ENCODE measurements at places on chromosomes 3 and 15.
A peak's percentile ranks its signal among the peaks of the same experiment; 100 is the strongest.

- DNase-seq, result no peak
Observed at GRCh38 chr3:127953091-127954035, 38.3 kb downstream of the KBTBD12 start.

GRCh38 chr3:159144891-159145290 is 343.0 kb downstream of the MFSD1 start:
- DNase-seq, result no peak

DNA sequence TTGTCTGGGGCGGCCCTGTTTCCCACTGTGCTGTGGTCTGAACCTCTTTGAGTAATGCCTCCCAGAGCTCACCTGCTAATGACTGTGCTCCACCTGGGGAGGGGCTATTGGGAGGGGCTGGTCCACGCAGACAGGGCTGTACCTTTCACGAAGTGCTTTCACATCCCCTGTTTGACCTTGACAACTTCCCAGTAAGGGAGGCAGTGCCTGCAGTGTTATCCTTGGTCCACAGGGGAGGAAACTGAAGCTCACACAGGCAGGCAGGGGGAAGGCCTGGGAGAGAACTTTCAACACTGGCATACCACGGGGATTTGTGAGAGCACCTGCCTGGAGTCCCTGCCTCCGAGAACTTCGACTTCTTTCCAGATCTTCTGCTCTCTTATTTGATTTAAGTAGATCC is 91.2 kb downstream of the CACNA1D start:
- no peak for DNase-seq

GRCh38 chr3:47034868-47035489 is 55.5 kb downstream of the NBEAL2 start:
- DNase-seq, result no peak

DNA sequence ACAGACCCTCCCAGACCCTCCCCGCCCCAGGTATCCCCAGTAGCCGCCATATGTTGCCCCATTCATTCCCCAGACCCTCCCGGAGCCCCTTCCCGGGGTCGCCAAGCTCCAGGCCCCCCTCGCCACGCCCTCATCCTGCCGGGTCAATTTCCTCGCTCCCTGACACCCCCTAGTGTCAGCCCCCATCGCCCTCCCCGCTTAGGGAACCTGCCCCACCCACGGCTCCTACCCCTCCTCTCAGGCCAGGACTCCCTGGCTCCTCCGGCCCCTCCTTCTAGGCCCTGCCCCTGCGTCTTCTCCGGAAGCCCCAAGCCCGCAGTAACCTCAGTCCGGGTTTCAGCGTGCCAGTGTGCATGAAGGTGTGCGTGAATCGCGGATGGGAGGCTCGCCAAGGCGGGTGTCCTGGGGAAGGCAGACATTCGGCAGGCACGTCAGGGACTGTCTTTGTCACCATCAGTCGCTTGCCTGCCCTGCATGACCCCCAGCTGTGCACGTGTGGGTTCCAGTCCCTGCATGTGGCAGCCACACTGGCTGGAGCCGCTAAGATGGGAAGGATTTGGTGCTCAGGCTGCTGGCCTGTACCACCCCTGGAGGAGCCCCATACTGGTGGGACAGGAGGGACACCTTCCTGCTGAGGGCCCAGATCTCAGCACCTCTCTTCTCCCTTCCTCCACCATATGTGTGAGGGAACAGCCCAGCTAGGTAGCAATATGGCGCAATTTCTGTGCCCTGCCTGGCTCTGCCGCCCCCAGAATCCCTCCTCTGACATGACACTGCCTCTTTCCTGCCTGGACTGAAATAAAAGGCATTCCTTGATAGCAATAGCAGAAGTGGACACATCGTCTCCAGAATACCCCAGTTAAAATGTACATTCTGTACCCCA is 693 bp downstream of the DISP2 start:
- peak; percentile 17 for DNase-seq

DNA sequence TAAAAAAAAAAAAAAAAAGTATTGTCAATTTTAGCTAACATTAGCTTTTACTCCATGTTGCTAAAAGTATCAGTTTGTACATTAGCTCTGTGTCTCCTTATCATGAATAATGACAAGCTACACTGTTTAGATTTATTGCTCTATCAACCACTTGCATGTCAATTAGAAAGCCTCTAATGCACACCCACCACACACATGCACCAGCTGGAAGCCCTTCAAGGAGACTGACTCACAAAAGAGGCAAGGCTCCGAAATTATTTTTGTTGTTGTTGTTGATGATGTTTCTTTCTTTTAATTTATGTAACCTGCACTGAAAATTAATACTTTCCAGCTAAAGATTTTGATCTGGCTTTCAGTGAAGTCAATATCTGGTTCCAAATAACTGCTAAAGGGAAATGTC is 71.5 kb downstream of the ETFA start:
- DNase-seq, result no peak

DNA sequence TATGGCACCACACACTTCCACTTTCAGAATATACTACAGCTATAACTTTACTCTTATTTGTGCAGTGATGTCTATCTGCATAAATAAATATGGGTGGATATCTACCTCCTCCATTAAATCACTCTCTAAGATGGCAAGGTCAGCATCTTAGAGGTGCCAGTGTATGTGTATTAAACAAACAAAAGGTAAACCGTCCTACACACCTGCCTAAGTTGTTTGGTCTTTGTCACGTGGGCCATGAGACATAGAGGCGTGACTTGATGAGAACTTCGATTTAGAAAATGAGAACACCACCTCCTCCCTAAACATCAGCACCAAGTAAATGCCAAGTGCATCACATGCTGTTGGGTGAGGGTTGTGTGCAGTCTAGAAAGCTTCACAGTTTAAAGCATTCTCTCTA is 310.6 kb downstream of the GRM7 start:
- DNase-seq, result no peak

DNA sequence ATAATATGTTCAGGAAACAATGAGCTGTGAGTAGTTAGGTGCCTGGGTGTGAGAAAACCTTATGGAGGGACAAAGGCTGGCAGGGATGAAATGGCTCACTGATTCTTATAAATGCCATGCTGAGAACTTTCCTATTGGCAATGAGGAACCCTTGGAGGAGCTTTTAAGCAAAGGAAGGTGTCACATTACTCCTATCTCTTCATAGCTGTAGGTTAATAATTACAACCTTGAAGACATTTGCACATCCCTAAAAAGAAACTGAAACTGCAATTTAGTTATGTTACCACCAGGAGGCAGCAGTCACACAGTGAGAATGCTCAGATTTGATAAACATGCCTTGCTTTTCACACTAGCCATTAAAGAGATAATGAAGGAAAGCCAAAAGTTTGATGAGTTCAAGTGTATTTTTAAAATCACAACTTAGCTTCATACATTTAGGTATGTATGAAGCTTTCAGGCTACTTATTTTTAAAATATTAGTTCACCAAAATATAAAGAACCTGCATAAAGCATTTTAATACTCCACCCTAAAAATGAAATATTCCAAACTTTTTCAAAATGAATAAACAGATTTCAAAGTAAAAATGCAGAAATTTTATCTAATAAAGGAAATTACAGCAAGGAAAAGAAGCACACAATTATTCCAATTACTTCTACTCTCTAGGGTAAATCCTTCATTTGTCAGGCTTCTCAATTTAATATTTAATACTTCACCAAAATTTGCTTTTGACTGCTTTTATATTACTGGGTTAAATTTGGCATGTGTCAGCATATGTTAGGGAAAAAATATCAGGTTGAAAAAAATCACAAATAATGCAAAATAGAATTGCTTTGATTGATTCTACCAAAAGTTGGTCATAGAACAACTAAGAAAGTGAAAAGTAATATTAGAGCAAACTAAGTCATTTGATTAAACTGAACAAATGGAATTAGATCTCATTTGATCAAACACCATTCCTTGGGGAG is 136.9 kb upstream of the SLC2A2 start:
- no peak for DNase-seq

DNA sequence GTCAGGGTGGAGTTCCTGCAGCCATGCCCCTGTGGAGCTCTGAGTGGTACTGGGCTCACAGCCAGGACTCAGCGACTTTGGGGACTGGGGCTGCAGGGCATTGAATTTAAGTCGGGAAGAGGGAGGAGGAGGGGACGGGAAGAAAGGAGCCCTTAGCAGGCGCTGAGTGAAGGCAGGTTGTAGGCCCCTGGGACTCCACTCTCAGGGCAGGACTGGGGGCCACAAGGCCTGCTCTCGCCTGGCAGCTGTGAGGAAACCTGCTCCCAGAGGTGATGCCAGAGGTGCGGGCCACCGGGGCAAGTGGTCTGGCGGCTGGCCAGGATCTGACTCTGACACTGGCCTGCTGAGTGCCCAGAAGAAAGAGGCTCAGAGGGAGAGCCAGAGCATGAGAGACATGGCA is 73.5 kb downstream of the EPHB3 start:
- DNase-seq, result no peak

DNA sequence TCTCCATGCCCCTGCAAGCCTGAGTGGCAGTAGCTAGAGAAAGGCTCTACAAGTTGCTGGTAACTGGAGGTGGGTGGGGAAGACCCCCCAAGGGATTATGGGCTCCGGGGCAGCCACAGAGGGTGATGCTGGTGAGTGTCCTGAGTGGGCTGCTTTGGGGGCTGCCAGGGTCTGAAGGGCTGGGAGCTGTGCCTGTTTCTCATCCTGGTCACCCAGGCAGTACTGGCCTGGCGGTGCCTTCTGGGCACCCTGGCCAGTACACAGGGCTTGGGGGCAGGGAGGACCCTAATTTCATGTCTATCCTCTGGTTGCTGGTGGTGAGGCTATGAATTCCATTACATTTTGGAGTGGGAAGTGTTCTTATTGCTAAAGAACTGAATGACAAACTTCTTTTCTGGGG is 46.1 kb upstream of the GATM start:
- no peak for DNase-seq

DNA sequence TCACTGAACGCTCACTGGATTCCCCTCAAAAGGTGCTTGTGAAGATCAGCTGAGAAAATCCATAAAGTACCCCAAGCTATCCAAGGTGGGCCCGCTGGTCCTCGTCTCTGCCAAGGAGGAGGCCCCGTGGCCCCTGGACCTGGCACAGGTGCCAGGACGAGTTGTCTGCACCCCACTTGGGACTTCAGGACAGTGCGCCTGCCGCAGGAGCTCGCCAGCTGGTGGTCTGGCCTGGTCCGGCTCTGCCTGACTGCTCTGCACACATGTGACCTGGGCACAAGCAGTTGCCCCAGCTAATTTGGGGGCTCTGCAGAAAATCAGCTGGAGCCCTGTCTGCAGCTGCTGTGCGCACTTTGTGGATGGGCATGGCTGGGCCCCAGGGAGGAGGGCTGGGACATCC is 159.9 kb downstream of the NSMCE3 start:
- no peak for DNase-seq

DNA sequence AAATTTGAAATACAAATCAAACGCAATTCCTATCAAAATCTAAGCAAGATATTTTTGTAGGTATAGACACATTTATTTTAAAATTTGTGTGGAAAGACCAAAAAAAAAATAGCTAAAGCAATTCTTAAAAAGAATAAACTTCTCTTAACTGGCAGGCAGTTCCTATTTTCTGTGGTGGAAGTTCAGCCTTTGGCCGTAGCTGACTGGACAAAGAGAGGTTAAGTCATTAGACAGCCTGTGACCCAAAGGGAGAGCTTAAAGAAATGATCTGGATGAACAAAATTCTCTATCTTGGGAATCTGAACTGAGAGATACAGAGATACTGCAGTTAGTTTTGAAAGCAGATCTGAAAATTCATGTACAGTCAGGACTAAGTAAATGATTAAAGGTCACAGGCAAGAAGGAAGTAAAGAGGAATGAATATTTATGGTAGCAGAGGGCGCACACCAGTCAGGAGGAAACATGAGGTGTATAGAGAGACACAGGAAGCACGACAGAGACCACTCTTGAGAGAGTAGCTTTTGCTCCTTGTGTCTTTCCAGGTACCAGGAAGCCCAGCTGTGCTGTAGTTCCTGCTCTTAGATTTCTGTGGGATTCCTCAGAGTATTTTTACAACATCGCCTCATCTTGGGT is 57.5 kb downstream of the TPRG1 start:
- DNase-seq, result no peak

DNA sequence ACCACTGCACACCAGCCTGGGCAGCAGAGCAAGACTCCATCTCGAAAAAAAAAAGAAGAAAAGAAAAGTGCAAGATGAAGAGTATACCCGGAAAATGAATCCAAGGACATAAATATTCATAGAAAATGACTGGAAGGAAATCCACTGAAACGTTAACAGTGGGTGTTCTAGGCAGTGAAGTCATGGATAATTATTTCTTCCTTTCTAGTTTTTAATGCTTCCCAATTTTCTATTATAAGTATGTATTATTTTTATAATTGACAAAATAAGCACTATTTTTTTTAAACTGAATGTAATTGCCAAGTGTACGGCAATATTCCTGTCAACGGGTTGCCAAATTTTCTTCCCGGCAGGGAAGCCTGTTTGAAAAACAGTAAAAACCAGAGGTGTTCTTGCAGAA is 37.4 kb upstream of the MGLL start:
- DNase-seq, result no peak

DNA sequence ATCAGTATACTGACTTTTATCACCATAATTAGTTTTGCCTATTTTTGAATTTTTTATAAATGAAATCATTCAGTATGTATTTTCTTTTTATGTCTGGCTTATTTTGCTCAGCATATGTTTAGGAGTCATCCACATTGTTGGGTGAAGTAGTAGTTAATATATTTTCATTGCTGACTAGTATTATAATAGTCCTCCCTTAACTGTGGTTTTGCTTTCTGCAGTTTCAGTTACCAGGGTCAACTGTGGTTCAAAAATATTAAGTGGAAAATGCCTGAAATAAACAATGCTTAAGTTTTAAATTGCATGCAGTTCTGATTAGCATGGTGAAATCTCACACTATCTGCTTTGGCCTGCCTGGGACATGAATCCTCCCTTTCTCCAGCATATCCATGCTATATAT is 39.5 kb upstream of the PRR23C start:
- DNase-seq, result no peak

DNA sequence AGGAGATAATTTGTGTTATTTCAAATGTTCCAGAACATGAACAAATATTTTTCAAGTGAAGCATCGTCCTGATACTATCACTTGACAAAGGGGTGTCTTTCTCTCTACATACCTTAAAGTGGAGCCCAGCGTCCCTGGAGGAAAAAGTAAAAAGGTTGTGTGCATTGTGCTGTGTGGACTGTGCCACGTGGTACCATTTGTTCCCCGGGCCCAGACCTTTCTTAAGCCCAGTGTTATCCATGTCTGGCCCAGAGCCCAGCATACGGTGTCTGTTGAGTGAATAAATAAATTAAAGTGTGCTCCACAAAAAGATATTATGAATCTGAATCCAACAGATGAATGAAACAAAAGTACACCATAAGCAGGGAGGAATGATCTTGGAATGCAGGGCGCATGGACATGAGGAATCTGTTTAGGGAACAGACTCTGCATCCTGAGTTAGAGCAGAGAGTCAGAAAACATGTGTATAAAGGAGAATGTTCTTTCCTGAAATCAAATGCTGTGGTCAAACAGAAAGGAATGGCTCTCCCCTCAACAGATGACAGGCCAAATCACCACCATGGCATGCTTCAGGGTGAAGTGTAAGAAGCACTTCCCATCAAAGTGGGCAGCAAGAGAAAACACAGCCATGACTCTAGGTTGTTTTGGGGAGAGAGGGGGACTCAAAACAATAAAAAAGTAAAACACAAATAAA is 8.1 kb upstream of the PRSS50 start:
- DNase-seq, result no peak

DNA sequence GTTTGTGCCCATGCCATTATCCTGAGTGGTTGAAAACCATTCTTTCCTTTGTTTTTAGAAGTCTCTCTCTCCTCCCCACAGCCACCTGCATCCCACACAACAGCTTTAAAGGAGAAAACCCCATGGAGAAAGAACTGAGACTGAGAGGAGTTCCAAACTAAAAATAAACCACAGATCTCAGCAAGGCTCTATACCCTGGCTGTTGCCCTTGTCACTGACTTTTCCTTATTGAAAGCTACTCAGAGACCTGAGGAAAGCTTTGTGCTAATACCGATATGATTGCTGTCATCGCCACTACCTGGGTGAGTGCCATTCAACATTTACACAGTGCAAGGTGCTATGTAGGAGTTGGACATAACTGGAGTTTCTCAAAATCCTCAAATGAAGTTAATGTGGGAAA is 55.5 kb upstream of the RASGRP1 start:
- DNase-seq, result no peak
